ENCODE measurements at places on chromosomes 6 and 20.

DNA sequence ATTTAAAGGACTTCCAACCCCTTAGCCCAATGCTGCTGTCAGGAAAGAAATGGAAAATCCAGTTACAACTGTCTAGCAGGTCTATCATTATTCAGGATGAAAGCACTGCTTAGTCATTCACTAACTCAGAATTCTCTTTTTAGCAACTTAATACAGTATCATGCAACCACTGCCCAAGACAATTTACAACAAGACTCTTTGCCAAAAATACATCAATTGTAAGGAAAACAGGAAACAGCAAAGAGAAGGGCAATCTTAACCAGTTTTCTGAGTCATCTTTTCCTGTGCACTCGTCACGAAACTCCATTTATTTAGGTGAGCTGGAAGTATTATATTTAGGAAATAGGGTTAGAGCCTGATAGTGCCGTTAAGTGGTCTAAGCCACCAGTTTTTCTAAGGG, 1197.7 kb upstream of the CITED2 start:
- no peak for DNase-seq

GRCh38 chr6:90098001-90098531, 198.6 kb downstream of the BACH2 start:
- DNase-seq, result peak; percentile 51

- no peak for DNase-seq
Measured at GRCh38 chr20:24700166-24700860, 230.9 kb downstream of the SYNDIG1 start.

DNA sequence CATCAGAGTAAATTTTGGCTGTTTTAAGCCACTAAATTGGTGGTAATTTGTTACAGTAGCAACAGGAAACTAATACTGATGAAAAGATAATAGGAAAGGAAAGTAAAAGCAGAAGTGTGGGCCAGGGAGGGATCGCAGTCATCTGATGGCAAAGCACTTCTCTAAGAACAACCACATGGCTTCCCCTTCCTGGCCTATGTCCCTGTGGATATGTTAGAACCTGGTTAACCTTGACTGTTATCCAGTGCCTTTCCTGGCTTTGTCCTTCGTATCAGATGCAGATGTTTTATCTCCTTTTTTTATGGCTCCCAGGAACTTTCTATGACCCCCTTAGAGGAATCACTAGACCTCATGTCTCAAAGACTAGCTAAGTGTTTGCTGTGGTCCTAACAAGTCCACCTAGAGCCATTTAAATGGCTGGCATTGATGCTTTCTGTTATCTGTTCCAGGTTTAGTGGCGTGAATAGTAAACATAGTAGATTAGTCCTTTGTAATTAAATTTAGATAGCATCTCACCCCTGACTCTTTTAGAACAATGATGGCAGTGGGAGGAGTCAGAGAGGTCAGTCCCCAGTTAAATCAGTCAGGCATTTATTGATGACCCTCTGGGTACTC, 79.2 kb upstream of the PHACTR2 start:
- DNase-seq, result peak; percentile 46

- no peak for DNase-seq
Measured at GRCh38 chr6:113707194-113707593, 150.0 kb upstream of the MARCKS start.

DNA sequence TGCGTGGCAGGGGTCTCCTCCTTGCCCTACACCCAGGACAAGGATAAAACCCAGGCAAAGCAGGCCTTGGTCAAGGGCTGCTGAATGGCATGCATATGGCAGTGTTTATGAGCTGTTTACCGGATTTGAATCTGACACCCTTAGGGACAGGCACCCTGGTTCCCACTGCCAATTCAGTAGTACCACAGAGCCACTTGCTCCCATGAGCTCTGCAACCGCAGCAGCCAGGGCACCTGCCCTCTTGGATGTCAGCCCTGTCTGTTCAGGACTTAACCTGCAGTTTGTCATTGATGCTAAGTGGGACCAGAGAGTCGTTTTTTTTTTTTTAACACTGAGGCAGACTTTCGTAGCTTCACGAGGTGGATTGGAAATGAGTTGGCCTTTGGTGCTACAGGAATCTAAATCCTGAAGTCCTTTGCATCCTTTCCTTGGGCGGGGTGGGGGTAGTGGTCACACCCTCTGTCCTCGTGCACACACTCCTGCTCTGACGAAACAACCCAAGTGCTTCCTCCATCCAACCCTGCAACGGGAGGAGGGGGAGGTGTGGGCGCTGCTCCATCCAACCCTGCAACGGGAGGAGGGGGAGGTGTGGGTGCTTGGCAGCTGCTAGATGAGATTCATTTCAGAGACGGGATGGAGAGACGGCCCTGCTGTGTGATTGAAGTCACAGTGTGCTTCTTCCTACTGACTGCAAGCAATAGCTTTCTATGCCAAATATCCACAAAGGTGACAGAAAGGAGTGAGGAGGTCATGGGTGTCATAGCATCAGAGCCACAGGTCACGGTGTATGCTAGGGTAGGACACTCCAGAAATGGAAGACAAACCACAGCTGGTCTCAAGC, 166.5 kb downstream of the SMOC2 start:
- DNase-seq, result no peak

DNA sequence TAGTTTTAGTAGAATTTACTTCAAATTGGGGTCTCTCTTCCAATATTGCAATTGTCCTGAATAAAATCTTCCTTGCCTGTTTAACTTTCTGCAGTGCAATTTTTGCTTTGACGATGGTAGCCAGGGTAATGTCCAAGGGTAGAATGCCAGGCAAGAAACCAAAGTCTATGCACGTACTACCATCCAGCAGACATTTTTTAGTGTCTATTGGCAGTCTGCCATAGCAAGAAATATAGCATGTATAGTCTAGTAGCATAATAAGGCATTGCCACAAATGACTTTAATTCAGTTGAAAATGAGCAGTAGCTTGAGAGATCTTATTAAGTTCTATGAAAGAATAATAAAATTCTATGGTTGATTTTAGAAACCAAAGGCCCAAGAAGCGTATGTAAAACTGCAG, 62.3 kb upstream of the KCNQ5 start:
- DNase-seq, result no peak

DNA sequence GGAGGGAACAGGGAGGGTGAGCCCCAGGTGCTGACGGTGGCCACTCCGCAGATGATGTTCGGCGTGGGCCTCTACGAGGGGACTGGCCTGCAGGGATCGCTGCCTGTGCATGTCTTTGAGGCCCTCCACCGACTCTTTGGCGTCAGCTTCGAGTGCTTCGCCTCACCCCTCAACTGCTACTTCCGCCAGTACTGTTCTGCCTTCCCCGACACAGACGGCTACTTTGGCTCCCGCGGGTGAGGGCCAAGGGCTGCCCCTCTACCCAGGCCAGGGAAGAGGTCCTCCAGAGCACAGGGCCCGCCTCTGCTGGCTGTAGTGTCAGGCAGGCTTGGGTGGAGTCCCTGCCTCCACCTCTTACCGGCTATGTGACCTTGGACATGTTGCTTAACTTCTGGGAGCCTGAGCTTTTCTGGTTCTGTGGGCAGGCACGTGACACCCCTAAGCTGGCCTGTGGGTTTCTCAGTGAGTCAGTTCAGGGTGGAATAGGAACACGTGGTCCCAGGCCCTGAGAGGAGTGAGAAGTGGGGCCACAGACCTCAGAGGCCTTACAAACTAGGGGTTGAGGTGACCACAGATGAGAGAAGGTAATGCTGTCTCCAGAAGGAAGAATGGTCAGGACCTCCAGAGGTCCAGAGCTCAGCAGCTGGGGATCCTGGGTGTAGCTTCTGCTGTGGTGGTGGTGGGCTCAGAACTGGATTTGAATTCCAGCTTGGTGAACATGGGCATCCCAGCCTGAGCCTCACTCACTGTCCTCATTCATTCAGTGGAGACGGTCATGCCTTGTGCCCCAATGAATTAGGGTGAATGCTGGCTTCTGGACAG, 11.9 kb downstream of the PCIF1 start:
- DNase-seq, result no peak

DNA sequence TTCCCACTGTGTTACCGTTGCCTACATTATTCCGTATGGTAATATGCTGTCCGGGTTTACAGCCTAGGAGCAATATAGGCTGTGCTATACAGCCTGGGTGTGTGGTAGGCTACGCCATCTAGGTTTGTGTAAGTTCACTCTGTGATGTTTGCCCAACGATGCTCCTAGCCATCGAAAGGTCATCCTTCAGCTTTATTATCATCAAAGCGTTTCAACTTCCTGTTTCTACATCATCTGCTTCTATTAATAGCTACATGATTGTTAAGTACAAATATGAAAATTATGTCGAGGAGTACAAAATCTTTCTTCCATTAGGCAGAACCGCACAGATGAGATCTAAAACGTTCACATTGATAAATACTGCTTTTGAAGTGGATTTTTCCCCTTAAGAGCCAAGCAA, 69.9 kb downstream of the PPP1R14C start:
- DNase-seq, result no peak

DNA sequence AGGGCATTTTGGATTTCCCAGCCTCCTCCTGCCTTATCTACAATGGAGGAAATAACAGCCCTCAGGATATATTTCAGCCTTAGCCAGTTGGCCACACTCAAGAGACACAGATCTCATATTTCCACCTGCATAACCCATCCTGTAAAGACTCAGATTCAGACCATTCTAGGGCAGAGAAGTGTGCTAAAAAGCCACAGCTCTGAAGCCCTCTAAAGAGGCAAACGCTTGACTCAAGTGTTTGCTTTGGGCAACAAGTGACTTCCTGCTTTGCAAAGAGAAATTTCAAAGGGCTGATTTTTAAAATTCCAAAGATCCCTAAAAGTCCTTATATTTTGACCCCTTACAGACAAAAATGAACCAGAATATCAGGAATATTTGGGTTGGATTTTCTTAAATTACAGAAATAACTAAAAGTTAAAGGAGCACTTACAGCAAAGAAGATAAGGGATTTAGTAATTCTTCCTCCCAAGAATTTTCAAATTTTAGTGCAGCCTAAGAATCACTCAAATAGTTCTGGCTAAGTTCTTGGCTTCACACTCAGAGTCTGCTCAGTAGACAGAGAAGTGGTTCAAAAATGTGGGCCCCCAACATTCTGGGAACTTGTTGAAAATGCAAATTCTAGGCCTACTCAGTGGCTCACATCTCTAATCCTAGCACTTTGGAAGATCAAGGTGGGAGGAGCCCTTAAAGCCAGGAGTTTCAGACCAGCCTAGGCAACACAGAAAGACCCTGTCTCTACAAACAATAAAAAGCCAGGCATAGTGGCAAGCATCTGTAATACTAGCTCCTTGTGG, 18.9 kb upstream of the ADGRF5 start:
- no peak for DNase-seq

DNA sequence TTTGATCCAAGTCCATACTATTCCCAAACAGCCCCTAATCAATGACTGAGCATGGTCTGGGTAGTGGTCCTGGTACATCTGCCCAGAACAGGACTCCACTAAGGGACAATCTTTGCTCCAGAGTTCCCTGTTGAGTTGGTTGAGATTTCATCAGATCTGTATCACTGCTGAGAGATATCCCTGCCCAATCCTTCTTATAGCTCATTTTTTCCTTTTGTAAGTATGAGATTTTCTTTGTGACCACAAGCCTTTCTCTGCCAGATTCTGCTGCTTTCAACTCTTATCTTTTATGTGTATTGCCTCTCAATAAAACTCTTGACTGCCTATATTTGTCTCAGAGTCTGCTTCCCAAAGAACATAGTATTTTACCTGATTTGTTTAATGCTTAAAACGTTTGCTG, 46.2 kb upstream of the LAMA2 start:
- DNase-seq, result no peak

- DNase-seq, result no peak
Measured at GRCh38 chr20:61535956-61536355, 283.9 kb downstream of the CDH4 start.

DNA sequence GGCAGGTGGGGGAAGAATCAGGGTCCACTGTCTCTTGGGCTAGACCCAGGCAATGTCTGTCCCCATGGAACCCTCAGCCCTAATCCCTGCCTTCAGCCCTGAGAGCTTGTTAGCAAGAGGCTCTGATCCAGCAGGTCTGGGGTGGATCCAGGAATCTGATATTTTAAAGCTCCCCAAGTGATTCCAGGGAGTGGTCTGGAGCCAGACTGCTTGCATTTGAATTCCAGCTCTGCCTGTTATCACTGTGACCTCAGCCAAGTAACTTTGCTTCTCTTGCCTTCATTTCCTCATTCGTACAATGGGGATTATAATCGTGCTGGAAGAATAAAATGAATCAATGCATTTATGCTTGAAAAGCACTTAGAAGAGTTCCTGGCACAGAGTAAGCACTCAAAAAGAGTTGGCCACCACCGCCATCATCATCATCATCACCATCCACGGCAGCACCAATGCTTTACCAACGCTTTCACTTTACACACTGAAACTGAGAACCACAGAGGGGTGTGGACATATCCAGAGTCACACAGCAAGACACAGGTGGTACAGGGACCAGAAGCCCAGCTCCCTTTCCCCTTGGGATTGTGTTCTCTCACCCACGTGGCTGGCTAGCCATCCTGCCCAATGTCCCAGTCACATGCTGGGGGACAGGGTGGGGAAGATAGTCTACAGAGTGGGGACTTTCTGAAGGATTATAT, 75.7 kb upstream of the RALY start:
- peak; percentile 30 for DNase-seq

DNA sequence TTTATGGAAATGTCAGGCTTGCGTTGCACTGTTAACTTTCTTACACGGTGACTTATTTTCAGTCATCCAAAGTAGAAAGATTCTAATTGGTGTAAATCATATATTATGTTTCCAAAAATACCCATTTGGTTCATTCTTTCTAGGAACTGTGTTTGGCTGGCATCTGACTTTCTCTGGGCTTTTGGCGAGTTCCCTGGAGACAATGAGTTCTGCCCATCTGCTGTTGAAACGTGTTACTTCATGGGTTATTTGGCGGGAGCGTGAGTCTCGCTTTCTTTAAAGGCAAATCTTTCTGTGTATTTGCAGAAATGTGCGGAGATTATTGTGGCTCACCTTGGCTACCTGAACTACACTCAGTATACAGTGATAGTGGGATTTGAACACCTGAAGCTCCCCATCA, 29.5 kb downstream of the TMEM181 start:
- DNase-seq, result no peak

DNA sequence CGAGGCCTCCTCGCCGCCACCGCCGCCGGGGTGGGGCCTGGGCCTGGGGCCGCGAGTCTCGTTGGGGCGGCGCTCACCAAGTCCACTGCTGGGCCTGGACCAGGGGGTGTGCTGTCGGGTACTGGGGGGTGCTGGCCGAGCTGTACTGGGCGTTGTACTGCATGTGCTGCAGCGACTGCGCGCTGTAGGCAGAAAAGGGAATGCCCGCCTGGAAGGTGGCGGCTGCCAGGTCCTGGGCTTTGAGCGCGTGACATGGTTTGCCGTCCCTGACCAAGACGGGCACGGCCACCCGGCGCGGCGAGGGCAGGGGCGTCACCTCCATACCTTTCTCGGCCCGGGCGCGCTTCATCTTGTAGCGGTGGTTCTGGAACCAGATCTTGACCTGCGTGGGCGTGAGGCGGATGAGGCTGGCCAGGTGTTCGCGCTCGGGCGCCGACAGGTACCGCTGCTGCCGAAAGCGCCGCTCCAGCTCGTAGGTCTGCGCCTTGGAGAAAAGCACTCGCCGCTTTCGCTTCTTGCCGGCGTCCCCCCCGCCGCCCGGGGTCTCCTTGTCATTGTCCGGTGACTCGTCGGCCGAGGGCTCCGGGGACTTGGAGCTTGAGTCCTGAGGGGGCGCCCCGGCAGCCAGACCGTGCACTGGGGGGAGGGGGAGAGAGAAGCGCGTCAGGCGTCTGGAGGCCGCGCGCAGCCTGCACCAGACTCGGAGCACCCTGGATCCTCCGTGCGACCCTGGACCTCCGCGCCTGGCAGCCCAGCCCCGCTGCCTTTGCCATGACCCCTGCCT, 1.8 kb downstream of the NKX2-2 start:
- DNase-seq, result peak; percentile 26

- DNase-seq, result no peak
Measured at GRCh38 chr6:31965700-31966099, 6.2 kb downstream of the DXO start.

- DNase-seq, result no peak
Measured at GRCh38 chr20:41278936-41279335, 38.6 kb downstream of the ZHX3 start.

Data from activated naive CD4-positive, alpha-beta T cell treated with anti-CD3 and anti-CD28 coated beads, Interleukin-2, amount 10 ng/mL, durations not matched to agents 7 days and 5 days (primary cell).